ENCODE measurements at places on chromosomes 5 and 9.

DNA sequence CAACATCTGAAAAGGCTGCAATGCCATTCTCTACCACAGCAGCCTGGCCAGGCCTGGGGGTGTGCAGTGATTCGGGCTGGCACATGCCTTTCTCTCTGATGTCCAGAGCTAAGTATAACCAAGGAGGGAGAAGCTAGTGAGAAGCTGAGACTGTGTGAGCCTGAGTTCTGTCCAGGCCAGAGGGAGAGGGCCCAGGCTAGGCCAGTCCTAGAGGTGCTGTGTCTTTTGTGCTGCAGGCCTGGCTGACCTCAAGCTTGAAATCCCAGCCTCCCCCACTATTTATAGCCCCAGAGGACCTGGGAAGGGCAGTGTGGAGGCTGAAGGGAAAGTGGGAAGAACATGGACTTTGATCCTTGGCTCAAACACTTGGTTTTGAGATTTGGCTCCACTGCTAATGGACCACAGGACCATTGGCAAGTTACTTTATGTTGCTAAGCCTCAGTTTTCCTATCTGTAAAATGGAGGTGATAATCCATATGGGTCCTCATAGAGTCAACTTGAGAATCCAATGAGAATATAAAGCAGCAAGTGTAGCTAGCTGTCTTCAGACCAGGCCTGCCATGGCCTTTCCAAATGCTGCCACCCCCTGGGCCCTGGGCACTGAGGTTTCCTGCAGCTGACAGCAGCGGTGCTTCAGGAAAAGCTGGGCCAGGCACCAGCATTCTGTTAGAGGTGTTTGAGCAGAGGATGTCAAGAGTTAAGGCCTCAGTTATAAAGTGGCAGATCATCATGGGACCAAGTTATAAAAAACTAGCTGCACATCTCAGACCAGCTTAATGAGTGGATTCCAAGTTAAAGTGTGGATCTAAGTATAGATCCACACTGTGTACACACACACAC is 21.1 kb downstream of the BNIP1 start:
- no peak for DNase-seq

- no peak for DNase-seq
These were observed 27.3 kb downstream of the CENPP start for GRCh38 chr9:92353051-92353450.

GRCh38 chr5:89471115-89471514 is 588.1 kb upstream of the MEF2C start:
- DNase-seq, result no peak

DNA sequence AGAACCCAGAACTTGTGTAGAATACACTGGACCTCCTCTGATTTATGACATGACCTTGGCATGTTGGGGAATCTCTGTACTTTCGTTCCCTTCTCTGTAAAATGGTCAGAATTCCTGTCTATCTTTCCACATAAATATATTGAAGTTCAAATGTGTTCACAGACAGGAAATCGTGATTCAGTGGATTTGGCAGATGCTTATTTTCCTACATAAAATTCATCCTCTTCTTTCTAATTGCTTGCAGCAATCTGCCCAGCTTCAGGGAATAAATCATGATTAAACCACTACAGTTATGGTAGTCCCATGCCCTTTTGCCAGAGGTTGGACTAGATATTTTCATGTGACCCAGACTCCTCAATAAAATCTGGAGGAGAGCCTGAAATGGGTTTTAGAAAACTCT is 52.1 kb upstream of the ARL15 start:
- DNase-seq, result no peak

GRCh38 chr5:60323596-60323995 is 376.4 kb downstream of the DEPDC1B start:
- DNase-seq, result no peak

DNA sequence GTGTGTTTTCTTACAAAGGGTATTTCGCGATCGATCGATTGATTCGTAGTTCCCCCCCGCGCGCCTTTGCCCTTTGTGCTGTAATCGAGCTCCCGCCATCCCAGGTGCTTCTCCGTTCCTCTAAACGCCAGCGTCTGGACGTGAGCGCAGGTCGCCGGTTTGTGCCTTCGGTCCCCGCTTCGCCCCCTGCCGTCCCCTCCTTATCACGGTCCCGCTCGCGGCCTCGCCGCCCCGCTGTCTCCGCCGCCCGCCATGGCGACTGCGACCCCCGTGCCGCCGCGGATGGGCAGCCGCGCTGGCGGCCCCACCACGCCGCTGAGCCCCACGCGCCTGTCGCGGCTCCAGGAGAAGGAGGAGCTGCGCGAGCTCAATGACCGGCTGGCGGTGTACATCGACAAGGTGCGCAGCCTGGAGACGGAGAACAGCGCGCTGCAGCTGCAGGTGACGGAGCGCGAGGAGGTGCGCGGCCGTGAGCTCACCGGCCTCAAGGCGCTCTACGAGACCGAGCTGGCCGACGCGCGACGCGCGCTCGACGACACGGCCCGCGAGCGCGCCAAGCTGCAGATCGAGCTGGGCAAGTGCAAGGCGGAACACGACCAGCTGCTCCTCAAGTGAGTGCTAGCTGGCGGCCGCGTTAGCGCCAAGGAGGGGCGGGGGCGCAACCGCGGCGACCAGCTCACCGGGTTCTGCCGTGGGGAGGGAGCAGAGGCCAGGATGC is 480 bp downstream of the LMNB1 start:
- peak; percentile 41 for DNase-seq

- no peak for DNase-seq
These were observed 122.7 kb downstream of the NMUR2 start for GRCh38 chr5:152282331-152282730.

DNA sequence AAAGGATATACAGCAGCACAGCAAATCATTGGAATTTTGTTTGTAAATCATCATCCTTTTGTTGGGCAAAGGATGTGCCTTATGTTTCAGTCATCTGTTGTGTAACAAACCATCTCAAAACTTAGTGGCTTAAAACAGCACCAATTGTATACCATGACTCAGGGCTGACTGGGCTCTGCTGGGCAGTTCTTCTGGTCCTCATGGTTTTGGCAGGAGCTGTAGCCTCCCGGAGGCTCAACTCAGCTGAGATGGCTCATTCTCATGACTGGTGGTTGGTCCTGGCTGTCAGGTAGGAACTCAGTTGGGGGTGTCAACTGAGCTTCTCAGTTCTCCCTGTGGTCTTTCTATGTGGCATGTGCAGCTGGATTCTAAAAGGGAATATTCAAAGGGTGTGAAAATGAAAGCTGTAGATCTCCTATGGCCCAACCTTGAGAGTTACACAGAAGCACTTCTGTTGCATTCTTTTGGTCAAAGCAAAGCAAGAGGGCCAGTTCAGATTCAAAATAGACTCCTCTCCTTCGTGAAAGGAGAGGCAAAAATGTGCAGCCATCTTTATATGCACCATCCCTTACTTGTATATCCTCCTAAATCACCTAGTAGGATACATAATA is 39.1 kb upstream of the CPEB4 start:
- DNase-seq, result no peak

DNA sequence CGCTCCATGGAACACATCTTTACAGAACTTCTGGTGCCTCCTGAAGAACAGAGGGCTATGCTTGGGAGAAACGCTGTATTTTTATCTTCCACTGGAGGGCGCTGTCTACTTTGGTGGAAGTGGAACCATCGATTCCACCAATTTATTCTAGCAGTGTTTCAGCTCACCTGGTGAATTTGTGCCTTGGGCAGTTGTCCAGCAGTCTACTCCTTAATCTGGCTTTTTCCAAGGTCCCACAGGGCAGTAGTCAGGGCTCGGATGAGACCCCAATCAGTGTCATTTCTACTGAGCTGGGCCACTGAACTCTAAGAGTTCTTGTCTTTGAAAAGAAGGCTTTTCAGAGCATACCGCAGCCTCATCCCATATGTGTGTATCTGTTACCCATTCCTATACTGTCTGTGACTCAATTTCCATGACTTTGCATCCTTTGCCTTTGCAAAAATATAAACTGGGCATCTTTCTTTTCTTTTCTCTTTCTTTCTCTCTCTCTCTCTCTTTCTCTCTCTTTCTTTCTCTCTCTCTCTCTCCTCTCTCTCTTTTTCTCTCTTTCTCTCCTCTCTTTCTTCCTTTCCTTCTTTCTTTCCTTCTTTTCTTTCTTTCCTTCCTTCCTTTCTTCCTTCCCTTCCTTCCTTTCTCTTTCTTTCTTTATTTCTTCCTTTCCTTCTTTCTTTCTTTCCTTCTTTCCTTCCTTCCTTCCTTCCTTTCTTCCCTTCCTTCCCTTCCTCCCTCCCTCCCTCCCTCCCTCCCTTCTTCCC is 138.4 kb upstream of the ZNF618 start:
- DNase-seq, result peak; percentile 58

DNA sequence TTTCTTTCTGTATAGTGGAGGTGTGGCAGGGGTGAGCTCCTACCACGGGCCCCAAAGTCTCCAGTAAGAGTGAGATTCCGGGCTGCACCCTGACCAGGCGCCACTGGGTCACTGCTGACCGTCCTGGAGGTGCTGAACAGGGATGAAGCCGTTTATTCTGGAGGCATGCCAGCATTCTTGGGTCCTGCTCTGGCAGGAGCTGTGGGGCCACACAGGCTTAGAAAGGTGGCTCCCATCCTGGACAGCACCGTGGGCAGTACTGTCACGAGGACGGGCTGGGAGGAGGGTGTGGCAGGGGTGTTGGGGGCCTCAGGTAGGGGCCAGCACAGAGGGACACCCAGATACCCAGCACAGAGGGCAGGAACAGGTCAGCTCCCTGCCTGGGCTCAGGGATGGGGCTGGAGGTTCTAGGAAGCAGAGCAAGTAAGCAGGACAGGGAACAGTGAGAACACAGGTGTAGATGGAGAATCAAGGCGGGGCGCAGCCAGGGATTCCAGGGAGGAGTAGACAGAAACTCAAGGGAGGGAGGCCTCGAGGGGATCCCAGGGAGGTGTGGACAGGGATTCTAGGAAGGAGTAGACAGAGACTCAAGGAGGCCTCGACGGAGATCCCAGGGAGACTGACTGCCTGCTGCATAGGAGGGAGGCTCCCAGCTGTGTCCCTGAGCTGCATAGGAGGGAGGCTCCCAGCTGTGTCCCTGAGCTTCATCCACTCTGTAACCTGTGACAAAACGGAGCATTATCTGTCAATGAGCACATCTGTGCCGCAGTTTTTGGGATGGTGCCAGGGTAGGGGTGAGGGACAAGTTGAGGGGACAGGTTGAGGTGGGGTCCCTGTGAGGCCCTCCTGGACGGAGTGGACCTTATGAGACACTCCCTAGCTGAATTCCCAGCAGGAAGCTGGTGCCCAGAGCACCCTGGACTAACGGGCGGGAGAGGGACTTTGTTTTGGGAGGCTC is 1.1 kb upstream of the PLEKHG4B start:
- DNase-seq, result no peak

DNA sequence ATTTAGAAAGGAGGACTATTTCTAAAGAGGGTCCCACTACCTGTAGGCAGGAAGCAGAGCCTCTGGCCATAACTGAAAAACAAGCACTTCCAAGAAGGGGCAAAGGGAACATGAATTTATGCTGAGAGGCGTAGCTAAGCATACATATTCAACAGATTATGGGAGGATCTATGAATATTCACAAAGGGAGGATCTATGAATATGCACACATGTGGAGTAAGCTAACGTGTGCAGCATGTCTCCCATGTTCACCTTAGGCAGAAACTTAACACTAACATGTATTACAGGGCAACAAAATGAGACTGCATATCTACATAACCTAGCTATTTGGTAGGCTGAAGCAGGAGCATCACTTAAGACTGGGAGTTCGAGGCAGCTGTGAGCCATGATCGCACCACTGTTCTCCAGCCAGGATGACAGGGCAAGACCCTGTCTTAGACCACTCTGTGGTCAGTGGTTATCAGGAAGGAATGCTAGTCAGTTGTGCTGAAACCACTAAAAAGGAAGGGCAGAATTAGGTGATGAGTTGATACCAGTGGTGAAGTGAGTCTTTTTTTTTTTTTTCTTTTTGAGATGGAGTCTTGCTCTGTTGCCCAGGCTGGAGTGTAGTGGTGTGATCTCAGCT is 20.8 kb downstream of the FXN start:
- no peak for DNase-seq

- no peak for DNase-seq
These were observed 11.7 kb upstream of the OR5C1 start for GRCh38 chr9:122777052-122777451.

DNA sequence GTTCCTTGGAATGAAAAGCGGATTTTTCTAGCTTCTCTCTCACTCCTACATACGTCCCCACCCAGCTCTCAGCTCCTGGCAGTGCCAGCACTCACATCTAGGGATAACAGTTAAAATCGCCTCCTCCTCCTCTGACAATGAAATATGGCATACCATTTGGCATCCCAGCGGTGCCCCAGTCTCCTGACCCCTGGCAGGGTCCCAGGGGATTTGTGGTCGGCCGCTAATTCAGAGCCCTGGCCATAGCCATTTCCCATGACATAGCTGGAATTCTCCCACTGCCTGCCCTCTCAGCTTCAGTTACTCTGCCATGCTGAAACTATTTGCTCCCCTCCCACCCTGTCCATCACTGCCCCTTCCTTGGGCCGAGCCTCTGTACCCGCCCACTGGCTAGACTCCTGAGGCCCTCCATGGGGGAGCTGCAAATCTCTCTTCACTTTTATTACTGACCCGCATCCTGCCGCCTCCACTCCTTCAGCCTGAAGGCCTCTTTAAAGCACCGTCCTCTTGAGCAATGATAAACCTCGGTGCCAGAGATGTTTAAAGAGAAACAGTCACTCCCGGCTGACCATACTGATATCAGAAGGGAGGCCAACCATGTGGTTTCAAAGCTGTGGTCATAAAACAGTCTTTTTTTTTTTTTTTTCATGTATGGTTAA is 139.8 kb downstream of the SLIT3 start:
- peak; percentile 57 for DNase-seq

DNA sequence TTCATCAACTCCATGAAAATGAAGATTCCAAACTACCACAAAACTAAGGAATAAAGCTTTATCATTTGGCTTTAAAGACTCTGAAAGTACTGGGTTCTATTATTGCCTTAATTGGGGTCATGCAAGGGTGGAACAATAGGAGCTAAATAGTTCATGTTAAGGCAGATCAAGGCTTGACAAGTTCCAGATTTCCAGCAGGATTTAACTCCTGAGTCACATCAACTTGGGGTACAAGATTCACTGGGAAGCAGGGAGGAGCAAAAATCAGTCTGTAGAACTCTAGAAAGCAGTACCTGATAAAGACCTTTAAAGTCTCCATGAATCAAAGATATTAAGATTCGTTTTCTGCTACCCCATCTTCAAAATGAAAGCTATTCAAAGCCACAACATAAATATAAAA is 41.9 kb upstream of the GLRX start:
- DNase-seq, result no peak

DNA sequence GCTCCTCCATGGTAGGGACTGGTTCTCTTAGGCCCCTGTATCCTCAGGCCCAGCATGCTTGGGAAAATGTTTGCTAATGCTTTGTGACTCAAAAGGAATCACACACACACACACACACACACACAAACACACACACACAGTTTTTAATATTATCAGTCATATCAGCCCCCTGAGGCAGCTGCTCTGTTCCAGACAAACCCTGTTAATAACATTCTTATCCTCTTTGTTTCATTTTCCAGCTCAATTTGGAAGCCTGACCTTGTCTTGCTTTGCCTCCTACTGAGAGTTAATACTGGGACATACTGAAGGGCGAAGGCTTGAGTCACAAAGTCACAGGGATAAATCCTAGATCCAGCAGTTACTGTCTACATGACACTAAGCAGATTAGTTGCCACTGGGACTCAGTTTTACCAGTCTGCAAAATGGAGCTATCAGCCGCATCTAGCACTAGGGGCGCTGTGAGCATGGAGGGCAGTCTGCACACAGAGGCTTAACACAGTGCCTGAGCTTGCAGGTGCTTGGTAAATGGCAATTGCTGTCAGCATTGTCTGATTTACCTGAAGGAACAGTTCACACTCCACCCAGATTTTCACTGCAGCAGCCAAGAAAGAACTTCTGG is 37.1 kb upstream of the KCNMB1 start:
- DNase-seq, result no peak

GRCh38 chr5:120016717-120017382 is 387.5 kb downstream of the FAM170A start:
- no peak for DNase-seq

- no peak for DNase-seq
These were observed 9.0 kb upstream of the PHF2 start for GRCh38 chr9:93567271-93567959.
